ENCODE measurements at places on chromosomes 16 and 17. TPM values are rescaled to one million over a fixed set of nuclear protein-coding genes. Genes with fewer than 3 reads are reported as not detected.

GRCh38 chr16:68713361-68713760 lies 23.7 kb upstream of the CDH1 start:
- H3K36me3 ChIP-seq: no peaks in the 10 kb centered on the region
- no peak overlapping the region for H3K4me3 ChIP-seq
- H3K27ac ChIP-seq: no peak overlapping the region
- no peaks in the 10 kb centered on the region for H3K4me1 ChIP-seq
- no peak for DNase-seq

DNA sequence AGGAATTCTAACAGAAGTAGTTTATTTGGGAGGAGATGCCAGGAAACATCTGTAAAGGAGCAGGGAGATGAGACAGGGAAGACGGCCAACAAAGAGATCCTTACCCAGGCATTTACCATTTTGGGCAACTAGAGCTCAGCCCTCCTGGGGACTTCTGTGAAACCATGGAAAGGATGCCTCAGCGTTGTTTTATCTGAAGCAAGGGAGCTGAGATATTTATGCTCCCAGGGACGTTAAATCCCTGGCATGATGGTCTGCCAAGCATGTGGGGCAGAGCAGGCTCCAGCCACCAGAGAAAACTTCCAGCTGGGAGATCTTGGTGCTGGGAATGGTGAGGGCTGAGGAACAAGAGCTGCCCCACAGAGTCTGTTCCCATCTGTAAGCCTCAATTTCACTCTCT lies 114.8 kb upstream of the FOXF1 start:
- H3K27me3 ChIP-seq: peaks cover 92% of the 10 kb centered on the region
- no peaks in the 10 kb centered on the region for H3K4me1 ChIP-seq
- no peaks in the 10 kb centered on the region for H3K36me3 ChIP-seq
- no peak overlapping the region for H3K27ac ChIP-seq
- no peak for DNase-seq

DNA sequence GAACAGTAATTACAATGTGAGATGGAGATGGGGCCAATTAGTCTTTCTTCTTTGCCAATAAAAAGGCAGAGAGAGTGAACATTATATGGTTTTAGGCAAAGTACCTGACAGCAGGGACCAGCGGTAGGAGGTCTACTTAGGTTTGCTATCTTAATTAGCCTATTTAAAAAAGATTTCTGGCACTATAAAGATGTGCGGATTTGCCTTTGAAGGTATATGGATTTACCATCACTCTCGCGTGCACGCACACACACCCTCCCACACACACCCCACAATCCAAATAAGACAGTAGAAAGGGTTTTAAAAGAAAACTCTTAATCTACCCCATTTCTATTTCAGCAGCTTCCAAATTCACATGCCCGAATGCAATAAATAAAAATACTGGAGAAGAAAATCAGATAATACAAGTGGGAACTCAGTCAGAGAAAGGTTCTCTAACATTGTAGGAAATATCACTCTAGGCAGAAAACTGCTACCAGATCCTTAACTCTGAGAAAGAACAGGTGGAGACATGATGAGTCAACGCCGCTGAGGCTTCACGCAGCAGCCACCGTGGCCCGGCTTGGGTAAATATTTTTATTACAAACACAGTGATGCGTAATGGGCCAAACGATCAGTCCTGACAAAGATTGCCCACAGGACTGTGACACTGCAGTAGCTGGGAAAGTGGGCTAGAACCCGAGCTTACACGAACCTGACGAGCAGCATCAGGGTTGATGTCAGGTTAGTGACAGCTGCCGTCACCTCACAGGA lies 66.6 kb upstream of the AXIN2 start:
- no peaks in the 10 kb centered on the region for H3K4me1 ChIP-seq
- no peak overlapping the region for H3K27ac ChIP-seq

CCL2 gene
- total RNA-seq: 24.3 TPM

GPR179 gene
- 0.05 TPM for total RNA-seq

All from left ventricle myocardium inferior (tissue), 1 donor.